CD4-positive, alpha-beta T cell treated with Interleukin-10 for 1 hour (primary cell): ENCODE measurements at places on chromosomes 4 and X.

- no peak for DNase-seq
Measured at GRCh38 chrX:39480963-39481362, 616.8 kb downstream of the BCOR start.

GRCh38 chrX:12548746-12549145, 242.5 kb upstream of the PRPS2 start:
- no peak for DNase-seq

DNA sequence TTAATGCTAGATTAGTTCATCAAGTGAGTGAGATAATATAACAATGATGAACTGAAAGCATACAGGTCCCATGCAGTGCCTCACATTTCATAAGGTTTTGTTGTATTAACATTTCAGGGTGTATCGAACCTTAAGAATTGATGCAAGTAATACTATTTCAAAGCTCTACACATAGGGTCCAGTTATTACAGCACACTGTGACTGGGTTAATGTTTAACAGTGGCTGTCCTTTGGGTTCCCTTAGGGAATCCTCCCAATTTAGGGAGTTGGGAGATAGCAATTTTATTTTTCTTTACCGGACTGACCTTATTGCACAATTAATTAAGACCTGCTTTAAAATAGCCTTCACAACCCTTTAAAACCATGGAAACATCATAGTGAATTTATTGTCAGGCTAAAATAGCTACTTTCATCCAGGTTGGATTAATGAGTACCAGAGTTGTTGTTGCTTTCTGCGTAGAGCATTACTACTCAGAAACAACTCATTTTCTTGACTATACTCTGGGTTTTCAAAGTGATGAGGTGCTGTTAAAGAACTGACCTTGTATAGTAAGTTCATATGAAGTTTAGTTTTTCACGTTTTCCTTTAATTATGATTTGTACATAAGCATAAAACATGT, 134.4 kb downstream of the AKAP4 start:
- DNase-seq = no peak

- no peak for DNase-seq
Measured at GRCh38 chr4:53545942-53546581, 45.2 kb downstream of the LNX1 start.

GRCh38 chr4:38866973-38867477, 581 bp upstream of the FAM114A1 start:
- no peak for DNase-seq

GRCh38 chr4:76943129-76943620, 6.4 kb upstream of the SEPTIN11 start:
- no peak for DNase-seq

DNA sequence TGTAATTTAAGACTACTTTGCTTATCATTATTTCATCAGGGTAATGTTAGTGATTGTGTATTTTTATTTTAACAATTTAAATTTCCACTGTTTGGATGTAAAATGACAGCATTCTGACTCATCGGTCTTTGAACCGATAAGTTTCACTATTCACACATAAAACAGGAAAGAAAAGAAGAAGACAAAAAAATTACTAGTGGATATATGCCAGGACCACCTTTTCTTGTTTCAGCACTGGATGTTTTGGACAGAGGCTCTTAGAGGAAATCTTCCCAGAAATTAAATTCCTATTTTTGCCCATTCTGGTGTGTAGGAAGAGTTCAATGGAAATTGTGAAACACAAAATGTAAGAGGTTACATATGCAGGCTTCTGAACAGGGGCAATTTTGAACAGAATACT, 57.4 kb downstream of the VEGFC start:
- no peak for DNase-seq

GRCh38 chr4:43983610-43984009, 465.0 kb downstream of the KCTD8 start:
- no peak for DNase-seq

GRCh38 chr4:127920521-127920920, 39.8 kb downstream of the PLK4 start:
- DNase-seq = no peak

GRCh38 chr4:15918484-15919129, 19.9 kb downstream of the FGFBP1 start:
- DNase-seq = no peak

GRCh38 chr4:89284828-89285227, 22.8 kb downstream of the GPRIN3 start:
- DNase-seq = peak; percentile 64

GRCh38 chrX:10107483-10107882, 49.3 kb upstream of the CLCN4 start:
- no peak for DNase-seq

- DNase-seq = no peak
Measured at GRCh38 chr4:1718095-1718850, 2.9 kb downstream of the TMEM129 start.

GRCh38 chr4:58070726-58071125, 960.5 kb upstream of the IGFBP7 start:
- no peak for DNase-seq

DNA sequence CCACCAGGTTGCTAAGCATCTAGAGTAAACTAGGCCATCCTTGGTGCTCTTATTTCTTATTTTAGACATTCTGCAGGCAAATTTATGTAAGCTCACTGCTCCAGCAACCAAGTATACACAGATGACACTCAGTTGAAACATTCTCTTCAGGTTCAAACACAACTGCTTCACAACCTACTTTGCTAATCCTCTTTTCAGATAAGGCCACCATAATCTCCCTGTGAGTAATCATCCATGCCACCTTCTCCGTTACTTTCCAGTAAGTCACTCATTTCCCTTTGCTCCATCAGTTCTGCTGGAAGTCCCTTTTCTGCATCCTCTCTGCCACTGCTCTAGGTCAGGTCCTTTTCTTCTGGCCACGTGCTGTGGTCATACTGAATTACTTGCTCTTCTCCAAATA, 120.2 kb upstream of the WDFY3 start:
- no peak for DNase-seq

GRCh38 chrX:45134315-45134731, 66.4 kb downstream of the DIPK2B start:
- no peak for DNase-seq

GRCh38 chrX:23785580-23785979, 2.6 kb downstream of the SAT1 start:
- peak; percentile 11 for DNase-seq

DNA sequence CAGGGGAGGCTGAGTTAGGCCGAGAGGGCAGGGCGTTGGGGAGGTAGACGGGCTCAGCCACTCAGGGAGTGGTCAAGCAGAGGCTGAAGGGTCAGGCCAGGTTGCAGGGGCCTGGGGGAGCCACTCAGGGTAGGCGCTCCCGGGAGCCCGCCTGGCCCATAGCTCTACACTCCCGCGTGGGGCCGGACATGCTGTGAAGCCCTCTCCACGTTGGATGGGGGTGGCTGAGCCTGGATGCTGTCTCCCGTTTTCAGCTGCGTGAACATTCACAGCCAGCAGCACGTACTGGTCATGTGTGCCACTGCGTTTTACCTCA, 14.0 kb upstream of the MSANTD1 start:
- no peak for DNase-seq

DNA sequence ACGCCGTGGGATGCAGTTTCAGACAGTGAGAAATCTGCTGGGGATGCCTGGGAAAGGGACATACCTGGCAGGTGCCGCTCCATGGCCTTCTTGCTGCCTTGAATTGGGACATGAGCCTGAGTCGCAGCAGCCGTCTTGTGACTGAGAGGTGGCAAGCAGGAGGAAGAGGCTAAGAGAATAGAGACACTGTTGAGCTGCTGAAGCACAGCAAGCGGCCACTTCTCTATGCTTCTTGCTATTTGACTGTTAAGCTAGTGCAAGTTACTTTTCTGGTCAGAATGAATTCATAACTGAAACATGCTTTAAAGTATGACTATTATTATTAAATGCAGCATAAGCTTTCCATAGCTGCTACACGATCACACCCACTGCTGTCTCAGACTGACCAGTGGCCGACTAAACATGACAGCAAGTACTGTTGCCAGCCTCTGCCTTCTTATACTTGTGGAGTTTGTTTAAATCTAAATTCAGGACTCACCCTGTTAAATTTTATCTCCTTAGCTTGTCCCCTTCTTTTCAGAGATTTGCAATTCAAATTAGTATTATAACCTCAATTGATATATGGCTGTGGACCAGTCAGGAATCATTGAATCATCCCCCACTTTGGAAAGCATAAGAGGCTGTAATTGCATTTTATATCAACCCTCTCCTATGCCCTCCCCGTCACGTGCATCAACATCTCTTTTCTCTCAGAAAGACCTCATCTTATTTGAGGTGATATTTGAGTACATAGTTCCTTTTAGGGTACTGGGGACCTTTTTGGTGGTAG, 24.8 kb upstream of the ACSL1 start:
- DNase-seq = no peak

GRCh38 chr4:97027728-97028410, 1115.4 kb downstream of the STPG2 start:
- no peak for DNase-seq

GRCh38 chr4:89368861-89369260, 61.3 kb upstream of the GPRIN3 start:
- no peak for DNase-seq

DNA sequence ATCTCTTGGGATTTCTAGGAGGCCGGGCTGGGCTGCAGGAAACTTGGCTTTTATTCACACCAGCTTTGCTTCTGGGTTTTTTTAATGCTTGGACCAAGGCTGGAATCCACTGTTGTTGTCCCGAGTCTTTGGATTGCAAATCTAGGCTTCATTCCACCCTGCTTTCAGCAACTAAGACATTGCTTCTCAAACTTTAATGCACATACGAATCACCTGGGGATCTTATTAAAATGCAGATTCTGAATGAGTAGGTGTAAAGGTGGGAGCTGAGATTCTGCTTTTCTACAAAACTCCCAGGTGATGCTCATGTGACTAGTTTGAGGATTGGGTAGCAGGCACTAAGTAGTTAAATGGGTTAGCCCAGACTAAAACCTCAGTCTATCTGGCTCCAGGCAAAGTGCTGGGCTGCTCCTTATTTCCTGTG, 39.2 kb upstream of the GPC4 start:
- no peak for DNase-seq

DNA sequence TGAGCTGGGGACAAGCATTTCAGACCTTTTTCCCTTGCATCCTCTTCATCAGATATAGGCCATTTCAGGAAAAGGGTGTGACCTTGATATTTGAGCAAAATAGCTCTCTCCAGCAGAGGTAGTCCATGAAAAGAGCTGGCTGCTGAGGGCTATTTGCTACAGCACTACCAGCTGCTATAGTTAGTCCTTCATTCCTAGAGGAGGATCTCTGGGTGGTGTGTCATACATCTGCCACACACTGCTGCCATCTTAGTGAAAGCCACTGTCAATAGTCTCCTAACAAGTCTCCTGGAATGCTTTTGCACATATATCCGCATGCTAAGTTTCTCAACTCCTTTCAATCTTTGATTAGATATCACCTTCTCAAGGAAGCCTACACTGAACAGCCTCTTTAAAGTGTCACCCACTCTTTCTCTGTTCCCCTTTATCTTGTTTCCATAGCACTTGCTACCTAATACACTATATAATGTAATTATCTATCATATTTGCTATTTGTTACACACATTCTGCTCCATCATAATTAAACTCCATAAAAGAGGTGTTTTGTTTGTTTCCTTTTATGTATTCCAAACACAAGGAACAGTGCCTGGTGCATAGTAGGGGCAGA, 131.9 kb downstream of the TBC1D19 start:
- DNase-seq = no peak

DNA sequence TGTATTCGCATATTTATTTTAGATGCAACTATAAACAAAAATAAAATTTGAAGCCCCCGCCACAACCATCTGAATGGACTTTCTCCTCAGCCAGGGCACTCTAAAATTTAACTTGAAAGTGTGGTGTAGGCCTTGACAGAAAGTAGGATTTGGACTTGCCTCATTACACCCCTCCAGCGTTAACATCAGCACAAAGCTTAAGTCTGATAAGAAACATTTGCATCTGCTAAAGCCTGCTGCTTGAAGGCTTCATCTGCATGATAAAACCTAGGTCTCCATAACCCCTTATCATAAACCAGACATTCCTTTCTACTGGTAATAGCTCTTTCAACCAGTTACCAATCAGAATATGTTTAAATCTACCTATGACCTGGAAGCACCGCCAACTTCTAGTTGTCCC, 1046.5 kb downstream of the FAT4 start:
- DNase-seq = no peak

- no peak for DNase-seq
Measured at GRCh38 chr4:14184265-14184664, 556.7 kb upstream of the BOD1L1 start.

DNA sequence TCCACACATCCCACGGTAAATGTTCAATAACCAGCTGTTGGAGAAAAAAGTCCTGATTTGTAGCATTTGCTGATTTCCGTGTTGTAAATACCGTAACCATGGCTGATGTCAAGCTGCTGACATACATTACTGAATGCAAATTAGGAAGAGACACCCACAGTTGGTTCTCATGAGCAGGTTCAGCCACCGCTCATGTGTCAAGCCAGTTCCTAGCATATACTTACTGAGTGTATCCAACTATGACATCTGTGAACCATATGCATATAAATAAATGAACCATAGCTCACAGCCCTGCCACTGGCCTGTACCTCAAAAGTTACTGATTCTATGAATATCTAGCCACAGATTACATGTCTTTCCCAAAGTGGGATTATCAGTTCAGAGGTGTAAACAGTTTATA, 29.5 kb downstream of the FHDC1 start:
- no peak for DNase-seq

DNA sequence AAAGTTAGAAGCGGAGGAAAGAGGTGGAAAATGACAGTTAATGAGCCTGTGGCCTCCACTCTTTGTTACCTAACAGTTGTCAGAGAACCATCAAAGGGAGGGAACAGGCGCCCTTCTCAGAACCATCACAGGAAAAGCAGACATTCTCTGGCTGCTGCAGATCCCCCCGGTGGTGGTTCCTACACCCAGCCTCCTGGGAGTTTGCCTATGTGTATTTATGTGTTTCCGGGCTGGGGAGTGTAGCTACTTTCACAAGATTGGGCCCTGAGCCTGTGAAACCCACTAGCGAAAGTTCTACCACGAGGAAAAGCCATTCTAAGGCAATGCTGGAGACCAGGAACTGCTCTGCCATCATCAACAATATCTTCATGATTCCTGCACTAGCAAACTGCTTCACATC, 52.7 kb upstream of the BCOR start:
- no peak for DNase-seq

GRCh38 chr4:61827907-61828391, 627.8 kb downstream of the ADGRL3 start:
- DNase-seq = no peak

- peak; percentile 99 for DNase-seq
Measured at GRCh38 chr4:183504064-183504929, 561 bp upstream of the ING2 start.

DNA sequence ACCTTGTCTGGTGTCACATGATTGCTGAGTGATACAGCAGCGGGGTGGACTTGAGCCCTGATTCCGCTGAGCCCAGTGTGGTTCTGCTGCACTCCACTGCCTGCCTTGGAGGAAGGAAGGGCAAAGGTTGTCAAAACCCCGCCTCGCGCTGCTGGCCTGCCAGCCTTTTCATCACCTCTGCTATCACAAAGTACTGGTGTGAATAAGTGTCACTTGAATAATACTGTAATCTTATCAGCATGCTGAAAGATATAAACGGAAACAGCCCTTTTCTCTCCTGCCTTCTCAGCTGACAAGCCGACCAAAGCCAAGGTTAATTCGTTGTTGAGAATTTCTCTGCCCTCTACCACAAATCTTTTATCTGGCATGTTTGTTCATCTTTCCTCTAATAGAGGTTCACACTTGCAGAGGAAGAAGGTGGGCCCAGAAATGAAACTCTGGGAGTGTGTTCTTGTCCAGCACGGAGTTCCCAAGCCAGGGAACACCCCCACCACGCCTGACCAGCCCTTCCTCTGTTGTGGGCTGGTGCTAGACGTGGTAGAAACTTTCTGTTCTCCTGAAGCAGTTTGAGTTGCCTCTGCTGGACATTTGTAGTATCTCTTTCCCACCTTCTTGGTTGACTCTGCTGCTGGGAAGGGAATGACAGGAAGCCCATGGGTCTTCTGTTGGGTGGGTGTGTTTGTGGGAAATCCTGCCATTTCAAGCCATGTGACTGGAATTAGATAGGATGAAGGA, 21.5 kb downstream of the FHDC1 start:
- DNase-seq = no peak
